T-helper 17 cell (primary cell): ENCODE measurements at places on chromosomes 3 and 15.

- no peaks in the 10 kb centered on the region for H3K36me3 ChIP-seq
- H3K4me3 ChIP-seq, result no peak overlapping the region
- no peak overlapping the region for H3K27ac ChIP-seq
- H3K27me3 ChIP-seq, result peaks cover 35% of the 10 kb centered on the region
- H3K4me1 ChIP-seq, result peaks cover 6% of the 10 kb centered on the region
These were observed 295.0 kb upstream of the RASGRP1 start for GRCh38 chr15:38859574-38859973.

DNA sequence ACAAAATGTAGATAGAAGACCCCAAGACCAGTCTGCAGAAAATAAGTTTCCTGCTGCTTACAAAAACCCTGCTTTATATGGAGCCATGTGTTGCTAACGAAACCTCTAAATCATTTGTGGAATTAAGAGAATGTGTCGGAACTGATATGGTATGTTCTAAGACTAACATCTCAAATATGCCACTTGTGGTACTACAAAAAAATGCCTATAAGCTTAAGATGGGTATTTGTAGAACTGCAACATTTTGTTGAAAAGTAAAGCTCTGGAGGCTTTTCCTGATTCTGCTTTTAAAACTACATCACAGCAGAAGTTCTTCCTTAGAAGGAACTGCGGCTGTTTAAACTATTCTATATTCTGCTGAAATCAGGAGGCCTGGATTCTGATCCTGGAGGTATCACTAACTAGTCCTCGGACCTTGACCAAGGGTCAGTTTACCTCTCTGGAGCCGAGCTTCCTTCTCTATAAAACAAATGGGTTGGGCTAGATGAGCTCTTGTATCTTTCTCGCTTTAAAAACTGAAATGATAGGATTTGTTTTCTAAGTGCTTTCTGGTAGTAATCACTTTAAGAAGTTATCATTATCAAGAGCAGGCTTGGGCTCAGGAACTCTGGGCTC is 74.9 kb downstream of the RAD18 start:
- H3K27ac ChIP-seq, result no peak overlapping the region
- H3K4me1 ChIP-seq, result no peaks in the 10 kb centered on the region
- peaks cover 18% of the 10 kb centered on the region for H3K36me3 ChIP-seq
- no peaks in the 10 kb centered on the region for H3K27me3 ChIP-seq

DNA sequence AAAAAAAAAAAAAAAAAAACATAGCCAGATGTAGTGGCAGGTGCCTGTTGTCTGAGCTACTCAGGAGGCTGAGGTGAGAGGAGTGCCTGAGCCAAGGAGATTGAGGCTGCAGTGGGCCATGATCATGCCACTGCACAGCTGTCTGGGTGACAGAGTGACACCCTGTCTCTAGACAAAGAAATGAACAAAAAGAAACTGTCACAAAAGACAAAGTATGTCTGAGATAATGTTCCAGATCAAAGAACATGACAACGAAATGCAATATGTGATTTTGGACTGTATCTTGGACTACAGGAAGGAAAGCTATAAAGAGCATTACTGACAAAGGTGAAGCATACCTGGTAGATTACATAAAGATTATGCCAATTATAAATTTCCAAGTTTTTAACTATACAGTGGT is 862.8 kb downstream of the ROBO2 start:
- H3K4me1 ChIP-seq, result no peaks in the 10 kb centered on the region
- no peak overlapping the region for H3K4me3 ChIP-seq
- H3K27ac ChIP-seq, result no peak overlapping the region
- no peaks in the 10 kb centered on the region for H3K36me3 ChIP-seq
- DNase-seq, result no peak

GRCh38 chr15:60126661-60127060 is 122.5 kb downstream of the FOXB1 start:
- no peak for DNase-seq
- H3K27ac ChIP-seq, result peak overlapping the region; percentile 97
- H3K4me1 ChIP-seq, result peaks cover 26% of the 10 kb centered on the region
- no peaks in the 10 kb centered on the region for H3K36me3 ChIP-seq

DNA sequence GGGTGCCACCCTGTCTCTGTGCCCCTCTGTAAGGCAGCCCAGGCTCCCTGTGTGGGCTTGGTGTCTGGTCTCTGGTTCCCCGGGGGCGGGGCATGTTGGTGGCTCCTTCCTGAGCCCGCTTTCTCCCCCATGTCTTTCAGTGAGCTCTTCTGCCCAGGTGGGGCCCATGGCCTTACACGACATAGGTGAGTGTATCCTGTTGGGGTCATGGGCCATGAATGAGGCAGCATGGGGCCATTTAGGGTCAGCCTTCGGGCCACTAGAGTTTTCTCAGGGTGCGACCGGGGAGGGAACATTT is 195.1 kb downstream of the UBE3A start:
- DNase-seq, result no peak
- no peak overlapping the region for H3K4me3 ChIP-seq
- no peaks in the 10 kb centered on the region for H3K27me3 ChIP-seq
- H3K4me1 ChIP-seq, result no peaks in the 10 kb centered on the region
- no peaks in the 10 kb centered on the region for H3K36me3 ChIP-seq

GRCh38 chr15:82530606-82531379 is 9.5 kb downstream of the RPS17 start:
- peak overlapping the region; percentile 53 for H3K27ac ChIP-seq
- DNase-seq, result peak; percentile 52
- H3K27me3 ChIP-seq, result no peaks in the 10 kb centered on the region
- H3K36me3 ChIP-seq, result no peaks in the 10 kb centered on the region
- peaks cover 10% of the 10 kb centered on the region for H3K4me1 ChIP-seq
- H3K4me3 ChIP-seq, result peak overlapping the region; percentile 85

DNA sequence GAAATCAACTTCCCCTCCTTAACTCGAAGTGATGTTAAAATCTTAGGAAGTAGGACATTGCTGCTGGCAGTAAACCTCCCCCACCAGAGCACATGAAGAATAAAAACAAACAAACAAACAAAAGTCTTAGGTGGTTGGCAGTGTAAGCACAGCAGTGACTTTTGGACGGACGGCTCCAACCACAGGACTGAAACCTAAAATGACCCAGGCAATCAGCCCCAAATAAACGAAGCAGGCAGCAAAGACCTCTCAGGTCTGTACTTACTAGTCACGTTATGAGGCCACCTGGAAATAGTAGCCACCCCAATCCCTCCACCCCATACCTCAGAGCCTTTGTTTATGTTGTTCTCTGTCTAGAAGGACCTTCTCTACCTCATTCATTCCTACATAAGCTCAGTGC is 33.5 kb upstream of the HES1 start:
- DNase-seq, result no peak
- H3K4me1 ChIP-seq, result peaks cover 13% of the 10 kb centered on the region
- H3K36me3 ChIP-seq, result no peaks in the 10 kb centered on the region
- peak overlapping the region; percentile 57 for H3K4me3 ChIP-seq
